Thoracic aorta (tissue), 2 donors: ENCODE measurements at places on chromosomes 2 and 18.
A peak's percentile ranks its signal among the peaks of the same experiment; 100 is the strongest.

GRCh38 chr2:15337996-15338666 lies 223.0 kb downstream of the NBAS start:
- no peak overlapping the region for H3K4me3 ChIP-seq
- H3K27me3 ChIP-seq: no peaks in the 10 kb centered on the region
- H3K36me3 ChIP-seq: no peaks in the 10 kb centered on the region
- H3K4me1 ChIP-seq: no peaks in the 10 kb centered on the region
- DNase-seq: no peak

GRCh38 chr18:74856928-74857327 lies 259.3 kb downstream of the ZNF407 start:
- H3K4me1 ChIP-seq: no peaks in the 10 kb centered on the region
- H3K27ac ChIP-seq: no peak overlapping the region
- no peak for DNase-seq
- no peak overlapping the region for H3K4me3 ChIP-seq
- no peaks in the 10 kb centered on the region for H3K27me3 ChIP-seq
- no peaks in the 10 kb centered on the region for H3K36me3 ChIP-seq

- DNase-seq: no peak
- peak overlapping the region; percentile 56 for H3K27ac ChIP-seq
- peaks cover 21% of the 10 kb centered on the region for H3K4me1 ChIP-seq
- no peaks in the 10 kb centered on the region for H3K36me3 ChIP-seq
- H3K27me3 ChIP-seq: no peaks in the 10 kb centered on the region
These were observed 752 bp downstream of the MGAT4A start for GRCh38 chr2:98730053-98730706.

DNA sequence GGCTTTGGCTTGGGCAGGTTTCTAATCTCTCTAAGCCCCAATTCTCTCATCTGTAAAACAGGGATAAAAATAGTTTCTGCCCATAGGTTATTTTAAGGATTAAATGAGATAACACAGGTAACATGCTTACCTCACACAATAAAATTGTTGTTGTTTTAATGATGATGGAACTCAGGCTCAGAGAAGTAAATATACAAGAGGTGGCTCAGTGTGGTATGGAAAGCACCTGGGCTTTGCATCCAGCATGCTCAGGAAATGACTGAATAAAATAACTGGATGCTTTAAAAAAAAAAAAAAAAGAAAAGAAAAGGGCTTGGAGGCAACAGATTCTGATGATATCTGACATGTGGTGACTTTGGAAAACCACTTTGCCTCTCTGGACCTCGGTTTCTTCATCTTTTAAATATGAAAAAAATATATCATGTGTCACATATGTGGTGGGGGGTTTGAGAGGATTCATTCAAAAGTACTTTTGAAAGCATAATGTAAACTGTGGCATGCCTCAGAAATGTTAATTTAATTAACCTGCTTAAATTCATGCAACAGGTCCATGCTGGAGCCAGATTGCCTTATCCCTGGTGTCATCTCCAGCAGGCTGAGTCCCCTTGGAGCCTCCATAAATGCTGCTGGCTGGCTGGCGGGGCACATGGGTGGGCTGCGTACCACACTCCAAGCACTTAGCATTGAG lies 112.8 kb upstream of the CDC42EP3 start:
- H3K27ac ChIP-seq: no peak overlapping the region
- no peak for DNase-seq
- no peak overlapping the region for H3K4me3 ChIP-seq
- H3K36me3 ChIP-seq: no peaks in the 10 kb centered on the region

DNA sequence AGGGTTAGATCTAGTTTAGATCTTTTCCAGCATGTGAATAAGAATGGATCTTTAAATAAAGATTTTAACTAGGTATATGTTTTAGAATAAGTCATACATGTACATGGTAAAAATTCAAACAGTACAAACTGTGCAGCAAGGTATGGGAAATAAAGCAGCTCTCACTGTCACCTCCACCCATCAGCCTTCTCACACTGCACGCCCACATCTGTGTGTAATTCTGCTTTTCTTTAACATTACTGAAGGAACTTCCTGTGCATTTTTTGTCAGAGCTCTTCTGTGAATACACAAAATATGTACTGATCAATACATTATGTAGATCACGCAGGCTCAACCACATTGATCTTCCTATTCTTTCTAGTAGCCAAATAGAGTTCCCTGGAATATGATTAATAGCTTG lies 3.4 kb downstream of the CASP8 start:
- no peak overlapping the region for H3K4me3 ChIP-seq
- H3K27ac ChIP-seq: no peak overlapping the region
- no peak for DNase-seq
- H3K27me3 ChIP-seq: no peaks in the 10 kb centered on the region
- no peaks in the 10 kb centered on the region for H3K36me3 ChIP-seq

GRCh38 chr2:108407864-108408729 lies 30.3 kb downstream of the SULT1C4 start:
- no peaks in the 10 kb centered on the region for H3K36me3 ChIP-seq
- no peaks in the 10 kb centered on the region for H3K27me3 ChIP-seq
- no peak overlapping the region for H3K27ac ChIP-seq
- no peak overlapping the region for H3K4me3 ChIP-seq
